AG10803 (cell line): ENCODE measurements at places on chromosomes 16 and 17.

GRCh38 chr17:80283116-80283852 is 22.6 kb downstream of the RNF213 start:
- DNase-seq: no peak

GRCh38 chr16:67672739-67673662 is 6.4 kb downstream of the C16orf86 start:
- peak; percentile 86 for DNase-seq

DNA sequence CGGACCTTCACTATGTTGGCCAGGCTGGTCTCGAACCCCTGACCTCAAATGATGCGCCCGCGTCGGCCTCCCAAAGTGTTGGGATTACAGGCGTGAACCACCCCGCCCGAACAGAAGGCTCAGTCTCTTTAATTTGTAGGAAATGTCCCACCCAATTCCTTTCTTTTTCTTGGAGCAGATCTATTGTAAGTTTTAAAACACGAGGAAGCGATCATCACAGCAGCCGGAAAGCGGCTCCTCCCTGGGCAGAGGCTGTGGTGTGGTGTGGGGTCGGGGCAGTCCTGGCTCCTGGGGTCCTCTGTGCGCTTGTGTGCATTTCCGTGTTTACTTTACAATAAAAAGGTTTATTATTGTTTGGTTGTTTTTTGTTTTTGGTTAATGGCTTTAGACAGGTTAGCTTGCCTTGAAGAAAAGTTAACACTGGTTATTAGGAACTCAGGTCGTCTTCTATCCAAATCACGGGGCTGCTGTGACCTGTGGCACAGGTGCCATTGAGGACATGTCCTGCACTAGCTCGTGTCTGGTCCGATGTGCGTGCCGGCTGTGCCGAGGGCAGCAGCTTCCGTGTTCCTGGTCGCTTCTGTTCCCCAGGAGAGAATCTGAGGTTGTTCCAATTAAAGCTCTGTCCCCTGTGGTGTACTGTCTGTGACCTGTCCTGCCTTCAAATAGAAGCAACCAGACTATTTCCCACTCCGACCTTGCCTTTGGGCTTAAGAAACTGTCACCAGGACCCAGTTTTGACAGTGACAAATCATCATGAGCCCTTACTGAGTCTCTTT is 83.1 kb downstream of the SEC14L1 start:
- no peak for DNase-seq

DNA sequence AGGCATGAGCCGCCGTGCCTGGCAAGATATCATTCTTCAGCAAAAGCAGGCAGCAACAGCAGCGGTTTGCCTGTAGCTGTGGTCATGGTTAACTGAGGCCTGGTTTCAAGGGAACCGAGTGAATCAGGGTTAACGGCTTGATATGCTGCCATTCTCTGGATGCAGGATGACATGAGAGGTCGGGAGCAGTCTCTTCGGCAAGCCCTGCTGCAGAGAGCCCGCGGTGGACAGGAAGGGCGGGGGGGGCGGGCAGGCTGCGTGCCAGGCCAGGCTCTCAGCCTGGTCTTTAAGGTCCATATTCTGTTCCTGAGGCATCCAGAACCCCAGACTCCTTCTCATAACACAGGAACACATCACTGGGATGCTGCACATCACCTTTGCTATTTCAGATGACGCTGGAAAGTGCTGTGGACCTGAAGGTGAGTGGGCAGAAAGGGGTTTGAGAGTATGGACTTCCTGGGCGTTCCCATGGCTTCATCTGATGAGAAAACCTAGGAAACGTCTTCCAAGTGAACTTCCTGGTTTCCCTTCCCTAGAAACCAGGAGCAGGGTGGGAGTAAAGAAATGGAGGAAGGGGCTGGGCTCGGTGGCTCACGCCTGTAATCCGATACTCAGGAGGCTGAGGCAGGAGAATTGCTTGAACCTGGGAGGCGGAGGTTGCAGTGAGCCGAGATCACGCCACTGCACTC is 165.6 kb upstream of the RPH3AL start:
- no peak for DNase-seq

DNA sequence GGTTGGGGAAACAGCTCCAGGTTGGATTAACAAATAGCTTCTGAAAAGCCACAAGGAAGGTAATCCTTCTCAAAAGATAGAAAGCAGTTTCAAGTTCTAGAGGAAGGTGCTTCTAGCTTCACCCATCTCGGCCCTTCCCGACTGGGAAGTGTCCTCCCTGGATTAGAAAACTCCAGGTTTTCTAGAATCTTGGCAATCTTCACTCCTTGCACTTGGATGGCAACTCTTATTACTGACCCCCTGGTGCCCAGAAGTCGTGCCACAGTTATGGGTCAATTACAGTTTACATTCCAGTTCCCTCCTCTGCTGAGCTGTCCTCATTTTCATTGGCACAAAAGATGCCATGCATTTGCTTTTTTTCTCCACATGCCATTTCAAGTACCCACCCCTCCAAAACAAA is 65.6 kb downstream of the SMG6 start:
- peak; percentile 65 for DNase-seq

DNA sequence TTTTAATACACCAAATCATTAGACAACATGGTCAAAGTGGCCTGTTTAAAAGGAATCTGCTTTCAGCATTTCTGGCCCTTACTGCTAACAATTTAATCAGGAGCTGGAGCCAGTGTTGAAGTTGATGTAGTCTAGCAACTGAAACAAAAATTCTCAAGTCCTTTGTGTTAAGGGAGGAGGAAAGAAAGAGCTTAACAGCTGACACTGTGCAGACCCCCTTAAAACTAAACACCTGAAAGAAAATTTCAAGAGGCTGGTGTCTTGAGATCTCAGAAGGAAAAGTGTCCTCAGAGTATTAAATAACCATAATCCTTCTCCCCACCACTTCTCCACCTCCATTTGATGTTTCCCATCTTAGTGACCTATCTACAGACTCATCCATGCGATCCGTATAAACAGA is 232.1 kb downstream of the FTO start:
- DNase-seq: no peak

DNA sequence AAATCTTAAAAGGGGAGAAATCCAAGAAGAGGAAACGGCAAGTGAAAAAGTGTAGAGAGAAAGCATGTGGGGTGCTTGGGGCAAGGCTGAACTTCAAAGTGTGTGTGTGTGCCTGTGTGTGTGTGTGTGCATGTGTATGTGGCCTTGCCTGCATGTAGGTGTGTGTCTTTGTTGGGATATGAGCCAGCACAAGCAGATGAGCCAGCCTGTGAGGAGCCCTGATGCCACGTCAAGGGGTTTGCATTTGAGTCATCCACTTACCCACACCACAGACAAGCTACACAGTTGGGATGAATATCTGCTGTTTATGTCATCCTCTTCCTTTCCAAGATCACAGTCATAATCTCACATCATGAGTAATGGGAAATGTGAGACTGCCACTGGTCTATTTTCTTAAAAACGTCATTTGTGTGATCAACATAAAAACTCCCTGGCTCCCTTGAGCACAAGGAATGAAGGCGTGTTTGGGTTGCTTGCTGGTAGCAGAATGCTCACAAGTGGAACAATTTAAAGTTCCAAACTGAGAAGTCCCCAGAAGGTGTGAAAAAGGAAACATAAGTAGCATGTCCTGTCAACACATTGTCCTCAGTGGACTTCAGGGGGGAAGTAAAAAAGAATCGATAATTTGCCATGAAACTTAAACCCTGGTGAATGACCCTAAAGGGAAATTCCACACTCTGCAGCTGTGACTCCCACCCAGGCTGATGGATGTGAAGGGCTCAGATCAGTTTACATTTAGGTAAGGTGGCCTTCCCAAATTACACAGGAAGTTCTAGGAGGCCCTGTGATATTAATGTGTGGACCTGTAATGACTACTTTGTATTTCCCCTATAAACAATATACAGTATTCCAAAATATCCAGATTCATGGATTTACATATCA is 14.7 kb downstream of the KCTD19 start:
- peak; percentile 99 for DNase-seq

DNA sequence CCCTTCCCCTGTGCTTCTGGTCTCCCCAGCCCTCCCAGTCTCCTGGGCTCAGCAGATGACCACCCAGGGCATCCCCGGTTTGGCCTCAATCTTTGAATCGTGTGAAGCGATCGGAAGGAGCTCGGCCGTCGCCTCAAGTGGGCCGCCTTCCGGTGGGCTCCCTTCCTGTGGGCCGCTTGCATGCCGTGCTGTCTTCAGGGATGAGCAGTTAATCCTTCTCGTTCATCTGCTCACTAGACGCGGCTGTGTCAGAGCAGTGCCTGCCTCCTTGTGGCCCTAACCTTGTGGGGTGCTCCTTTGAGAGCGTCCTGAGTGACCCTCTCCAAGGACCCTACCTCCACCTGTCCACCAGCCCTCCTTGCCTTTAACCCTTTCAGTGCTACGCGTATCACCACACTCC is 40.4 kb downstream of the BAIAP2 start:
- no peak for DNase-seq

DNA sequence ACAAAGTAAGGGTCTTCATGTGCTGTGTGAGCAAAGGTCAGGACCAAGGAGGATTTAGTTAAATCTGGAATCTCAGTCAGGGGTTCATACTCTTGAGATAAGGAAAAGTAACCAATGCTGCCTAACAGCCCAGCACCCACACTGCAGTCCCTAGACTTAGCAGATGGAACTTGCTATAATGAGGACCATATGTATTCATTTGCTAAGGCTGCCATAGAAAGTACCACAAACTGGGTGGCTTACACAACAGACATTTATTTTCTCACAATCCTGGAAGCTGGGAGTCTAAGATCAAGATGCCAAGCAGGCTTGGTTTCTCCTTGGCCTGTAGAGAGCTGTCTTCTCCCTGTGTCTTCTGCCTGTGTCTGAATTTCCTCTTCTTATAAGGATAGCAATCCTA is 20.8 kb downstream of the ZP2 start:
- DNase-seq: peak; percentile 91

- DNase-seq: peak; percentile 35
Measured at GRCh38 chr17:21242026-21242697, 11.0 kb downstream of the NATD1 start.

- DNase-seq: no peak
Measured at GRCh38 chr16:24696699-24697098, 32.8 kb upstream of the TNRC6A start.
